Fibroblast of pulmonary artery (primary cell): ENCODE measurements at places on chromosomes 7 and 10.

DNA sequence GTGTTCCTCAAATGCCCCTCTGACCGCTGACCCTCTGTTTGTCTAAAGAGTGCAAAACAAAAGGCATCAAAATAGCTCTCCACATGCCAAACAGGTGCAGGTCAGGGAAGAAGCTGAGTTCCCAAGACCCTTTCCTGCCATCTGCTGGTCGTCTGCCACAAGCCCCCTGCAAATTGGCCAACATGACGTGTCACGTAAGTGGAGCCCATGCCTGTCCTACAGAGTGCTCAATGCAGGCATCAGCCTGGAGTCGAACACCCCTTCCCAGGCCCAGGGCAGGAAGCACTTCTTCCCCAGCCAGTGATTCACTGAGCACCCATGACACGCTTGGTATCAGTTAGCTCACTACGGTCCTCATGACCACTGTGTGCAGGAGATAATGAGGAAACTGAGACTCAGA is 14.1 kb downstream of the TMEM72 start:
- peak; percentile 26 for DNase-seq

- no peak for DNase-seq
Observed at GRCh38 chr7:40622941-40623501, 488.2 kb downstream of the SUGCT start.

DNA sequence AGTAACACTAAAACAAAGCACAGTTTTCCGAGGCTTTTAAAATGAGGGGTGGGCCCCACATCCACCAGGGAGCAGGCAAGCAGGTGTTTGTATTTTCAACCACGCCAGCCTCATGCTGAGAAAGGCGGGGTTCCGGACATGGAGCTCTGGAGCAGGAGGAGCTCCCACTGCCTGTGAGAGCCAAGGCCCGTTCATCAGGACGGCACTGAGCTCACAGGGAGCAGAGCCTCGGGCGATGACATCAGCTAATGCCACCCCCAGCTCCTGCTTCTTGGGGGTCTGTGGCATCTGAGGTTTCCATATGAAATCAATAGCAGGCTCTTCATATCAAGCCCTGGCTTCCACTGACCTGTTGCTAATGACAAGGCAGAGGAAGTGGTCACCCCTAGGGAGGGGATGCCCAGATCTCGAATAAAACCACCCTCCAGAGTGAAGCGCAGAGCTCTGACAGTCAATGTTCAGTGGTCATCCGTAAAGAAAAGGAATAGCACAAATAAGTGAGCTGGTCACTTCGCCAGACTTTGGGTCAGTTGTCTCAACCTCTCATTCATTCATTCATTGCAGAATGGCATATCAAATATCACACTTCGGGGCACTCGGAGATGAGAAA is 89.1 kb downstream of the TNS3 start:
- no peak for DNase-seq

DNA sequence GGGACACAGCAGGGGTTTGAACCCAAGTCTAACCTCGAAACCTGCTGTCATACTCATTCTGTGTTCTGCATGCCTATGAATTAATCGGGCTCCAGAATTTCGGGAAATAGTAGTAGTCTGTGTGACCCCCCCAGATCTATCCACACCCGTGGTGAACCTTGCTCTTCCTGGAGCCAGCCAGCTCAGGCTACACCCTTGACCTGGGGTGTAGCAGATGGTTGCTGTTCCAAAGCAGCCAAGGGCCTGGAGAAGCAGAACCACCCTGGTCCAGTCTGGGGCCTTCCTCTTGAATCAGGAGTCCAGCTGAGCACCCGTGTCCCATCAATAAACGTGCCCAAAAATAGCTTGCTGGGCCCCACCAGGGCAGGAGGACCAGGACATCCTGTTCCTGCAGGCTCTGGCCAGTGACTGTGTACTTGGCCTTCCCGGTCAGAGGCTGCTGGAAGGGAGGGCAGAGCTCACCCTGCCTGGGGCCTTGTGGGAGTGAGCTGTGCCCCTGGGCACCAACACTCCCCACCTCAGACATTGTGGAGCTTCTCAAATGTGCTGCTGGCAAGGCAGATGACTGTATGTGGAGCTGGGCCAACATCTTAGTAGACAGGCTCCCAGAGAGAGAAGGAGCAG is 101.2 kb upstream of the ZNF716 start:
- no peak for DNase-seq

DNA sequence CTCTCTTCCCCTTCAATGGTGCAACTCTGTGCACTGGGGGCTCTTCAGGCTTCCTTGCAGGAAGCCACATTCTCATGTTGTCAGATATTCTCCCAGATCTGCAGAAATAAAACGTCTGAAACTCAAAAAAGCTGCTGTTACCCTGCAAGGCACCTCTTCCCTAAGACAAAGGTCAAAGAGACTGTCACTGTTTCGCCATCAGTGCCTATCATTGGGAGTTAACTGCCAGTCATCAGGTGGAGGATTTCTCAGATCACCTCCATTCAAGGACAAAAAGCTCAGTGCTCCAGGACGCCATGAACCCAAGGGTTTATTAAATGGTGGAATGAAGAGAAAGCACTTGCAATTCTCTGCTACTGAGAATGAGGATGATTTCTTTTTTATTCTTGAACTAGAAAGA is 144.6 kb upstream of the PALS2 start:
- no peak for DNase-seq

DNA sequence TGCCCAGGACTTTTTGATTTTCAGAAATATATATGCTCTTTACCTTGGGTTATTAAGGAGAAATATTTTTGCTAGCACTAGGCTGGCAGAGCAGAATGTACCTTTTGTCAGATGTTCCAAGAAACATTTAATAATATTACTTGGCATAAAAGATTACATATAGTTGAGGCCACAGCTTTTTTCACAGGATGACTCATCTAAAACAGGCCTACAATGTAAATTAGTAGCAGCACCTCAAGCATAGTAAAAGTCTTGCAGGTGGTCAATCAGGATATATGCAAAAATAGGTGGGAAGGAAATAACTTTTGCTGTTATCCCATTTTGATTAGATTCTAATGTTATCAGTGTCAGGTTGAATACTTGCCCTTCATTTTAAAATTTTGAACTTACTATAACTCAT is 14.9 kb upstream of the ITGB1 start:
- no peak for DNase-seq

GRCh38 chr7:97116308-97116707 is 1.2 kb upstream of the SDHAF3 start:
- DNase-seq = no peak

- no peak for DNase-seq
Observed at GRCh38 chr10:26944261-26944882, 83.6 kb upstream of the ABI1 start.

DNA sequence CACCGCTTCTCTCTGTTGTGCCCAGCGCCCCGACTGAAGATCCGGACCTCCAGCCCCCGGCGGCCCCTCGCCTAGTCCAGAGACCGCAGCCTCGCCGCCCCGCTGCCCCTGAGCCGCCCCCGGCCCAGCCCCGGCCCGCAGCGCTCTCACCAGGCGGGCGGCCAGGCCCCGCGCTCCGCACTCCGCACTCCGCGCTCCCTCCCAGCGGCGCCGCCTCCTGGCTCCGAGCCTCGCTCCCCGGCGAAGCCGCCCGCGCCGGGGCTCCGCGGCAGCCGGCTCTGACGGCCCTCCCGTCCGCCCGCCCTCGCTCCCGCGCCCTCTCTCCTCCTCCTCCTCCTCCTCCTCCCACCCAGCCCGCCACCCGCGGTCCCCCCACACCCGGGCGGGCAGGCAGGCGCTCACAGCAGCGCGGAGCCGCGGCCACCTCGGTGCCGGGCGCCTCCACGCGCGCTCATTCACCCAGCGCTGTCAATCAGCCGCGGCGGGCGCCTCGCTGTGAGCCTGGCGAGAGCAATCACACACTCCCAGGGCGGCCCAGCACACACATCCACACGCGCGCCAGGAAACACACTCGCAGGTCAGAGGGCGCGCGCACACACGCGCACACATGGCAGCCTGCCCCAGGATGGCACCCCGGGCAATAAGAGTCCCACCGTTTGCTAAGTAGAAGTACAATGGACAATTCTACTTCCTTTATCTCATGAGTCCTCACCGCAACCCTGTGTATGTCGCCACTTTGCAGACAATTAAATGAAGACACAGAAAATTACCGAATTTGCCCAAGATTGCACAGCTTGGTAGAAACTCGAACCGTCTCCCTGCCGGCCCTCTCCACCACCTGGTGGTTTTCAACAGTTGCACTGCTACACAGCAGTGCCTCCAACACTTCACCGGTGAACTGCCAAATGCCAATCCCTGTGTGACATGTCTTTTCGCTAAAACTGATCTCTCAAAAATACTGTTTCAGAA is at the start of gene PRRT4:
Gene PRRT4 (minus strand): TSS at position 280 of the 969 bp plus-strand sequence.
- no peak for DNase-seq
